Mesothelial cell of epicardium (in vitro differentiated cells): ENCODE measurements at places on chromosomes 1 and 21.

DNA sequence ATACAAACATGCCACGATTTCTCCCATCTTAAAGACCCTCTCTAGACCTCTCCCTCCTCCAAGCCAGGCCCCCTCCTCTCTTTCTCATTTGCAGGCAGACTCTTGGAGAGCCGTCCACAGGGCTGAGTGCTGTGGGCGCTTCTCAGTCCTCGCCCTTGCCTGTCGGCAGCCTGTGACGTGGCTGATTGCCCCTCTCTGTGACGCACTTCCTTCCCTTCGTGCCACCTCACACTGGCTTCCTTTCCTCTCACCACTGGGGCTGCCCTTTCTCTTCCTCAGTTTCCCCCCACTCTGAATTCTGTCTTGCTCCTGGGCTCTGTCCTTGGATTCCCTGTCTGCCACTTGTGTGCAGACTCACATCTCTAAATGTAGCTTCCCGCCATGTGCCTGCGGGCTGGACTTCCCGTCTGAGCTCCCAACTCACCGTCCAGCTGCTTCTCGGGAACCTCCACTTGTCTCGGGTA, 227.2 kb downstream of the CAMTA1 start:
- no peak for DNase-seq

DNA sequence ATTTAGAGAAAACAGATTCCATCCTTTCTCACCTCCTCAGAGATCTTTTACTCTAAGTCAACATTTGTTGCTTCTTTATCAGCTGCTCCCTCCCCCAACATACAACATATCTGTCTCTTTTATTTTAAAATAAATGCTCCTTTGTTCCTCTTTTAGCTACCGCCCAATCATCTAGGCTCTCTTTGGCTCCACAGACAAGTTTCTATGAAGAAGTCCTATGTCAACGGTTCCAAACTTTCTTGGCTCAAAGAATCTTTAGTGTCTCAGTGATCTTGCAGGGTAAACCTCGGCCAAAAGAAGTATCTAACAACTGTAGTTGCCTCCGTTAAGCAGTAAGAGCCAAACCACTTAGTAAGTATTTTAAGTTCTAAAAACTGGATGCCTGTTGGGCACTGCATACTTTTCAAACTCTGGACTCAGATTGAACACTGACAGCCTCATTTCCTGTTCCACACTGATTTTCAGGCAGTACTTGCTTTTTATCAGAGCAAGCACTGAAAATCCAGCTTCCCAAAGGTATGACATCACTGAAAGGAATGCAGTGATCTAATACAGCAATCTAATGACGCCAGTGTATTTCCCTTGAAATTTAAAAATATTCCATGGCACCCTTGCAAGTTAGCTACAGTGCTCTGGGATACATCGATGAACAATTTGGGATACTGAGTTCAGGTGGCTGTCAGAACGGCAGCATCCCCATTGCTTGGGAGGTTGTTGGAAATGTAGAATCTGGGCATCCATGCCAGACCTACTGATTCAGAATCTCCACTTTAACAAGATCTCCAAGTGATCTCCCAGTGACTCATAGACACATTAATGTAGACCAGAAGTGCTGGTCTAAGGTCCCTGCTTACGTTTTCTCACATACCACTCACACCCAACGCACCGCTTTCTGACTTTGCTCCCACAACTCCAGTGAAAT, 26.8 kb downstream of the EGLN1 start:
- no peak for DNase-seq

DNA sequence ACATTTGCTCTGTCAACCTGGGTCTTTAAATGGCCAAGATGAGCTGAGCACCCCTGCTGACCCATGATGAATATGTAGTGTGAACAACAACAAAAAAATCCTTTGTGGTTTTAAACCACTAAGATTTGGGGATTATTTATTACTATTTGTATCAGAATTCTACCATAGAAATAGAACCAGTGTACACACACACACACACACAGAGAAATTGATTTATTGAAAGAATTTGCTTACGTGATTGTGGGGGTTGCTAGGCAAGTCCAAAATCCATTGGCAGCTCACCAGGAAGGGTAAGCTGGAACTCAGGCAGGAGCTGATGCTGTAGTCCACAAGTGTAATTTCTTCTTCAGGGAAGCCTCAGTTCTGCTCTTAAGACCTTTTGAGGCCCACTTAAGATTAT, 82.5 kb upstream of the MAP1LC3C start:
- no peak for DNase-seq

- DNase-seq = no peak
Observed at GRCh38 chr1:193592317-193592716, 405.9 kb upstream of the B3GALT2 start.

DNA sequence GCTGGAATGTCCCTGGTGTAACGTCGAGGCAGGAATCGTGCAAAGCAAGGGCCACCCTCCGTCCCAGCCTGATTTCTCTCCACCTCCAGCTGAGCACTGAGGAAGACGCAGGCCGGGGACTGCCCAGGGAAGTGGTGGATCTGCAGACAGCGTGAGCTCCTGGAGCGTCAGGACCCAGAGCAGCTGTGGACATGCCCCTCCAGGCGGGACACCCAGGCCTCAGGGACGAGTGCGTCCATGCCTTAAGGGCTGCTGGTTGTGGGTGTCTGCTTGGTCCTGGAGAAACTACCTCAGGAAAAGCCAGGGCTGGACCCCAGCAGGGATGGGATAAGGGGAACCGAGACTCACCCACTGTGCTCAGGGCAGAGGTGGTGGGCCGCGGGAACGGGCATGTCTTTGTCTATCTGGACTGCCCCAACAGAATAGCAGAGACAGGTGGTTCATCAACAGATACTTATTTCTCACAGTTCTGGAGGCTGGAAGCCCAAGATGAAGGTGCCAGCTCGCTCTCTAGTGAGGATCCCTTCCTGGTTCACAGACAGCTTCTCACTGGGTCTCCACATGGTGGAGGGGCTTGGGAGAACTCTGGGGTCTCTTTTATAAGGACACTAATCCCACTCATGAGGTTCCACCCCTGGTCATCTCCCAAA, 5.8 kb upstream of the MMEL1 start:
- DNase-seq = no peak

DNA sequence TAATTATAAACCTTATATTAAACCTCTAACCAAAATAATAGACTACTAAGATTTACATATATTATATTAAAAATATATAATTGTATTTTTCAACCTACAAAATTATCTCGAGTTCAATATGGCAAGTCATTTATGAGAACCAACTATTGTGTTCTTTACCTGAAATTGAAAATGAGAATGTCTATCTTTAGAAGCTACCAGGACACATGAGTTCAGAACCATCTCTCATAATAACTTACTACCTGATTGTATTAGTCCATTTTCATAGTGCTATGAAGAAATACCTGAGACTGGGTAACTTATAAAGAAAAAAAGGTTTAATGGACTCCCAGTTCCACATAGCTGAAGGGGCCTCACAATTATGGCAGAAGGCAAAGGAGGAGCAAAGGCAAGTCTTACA, 6.8 kb downstream of the HAO2 start:
- no peak for DNase-seq

DNA sequence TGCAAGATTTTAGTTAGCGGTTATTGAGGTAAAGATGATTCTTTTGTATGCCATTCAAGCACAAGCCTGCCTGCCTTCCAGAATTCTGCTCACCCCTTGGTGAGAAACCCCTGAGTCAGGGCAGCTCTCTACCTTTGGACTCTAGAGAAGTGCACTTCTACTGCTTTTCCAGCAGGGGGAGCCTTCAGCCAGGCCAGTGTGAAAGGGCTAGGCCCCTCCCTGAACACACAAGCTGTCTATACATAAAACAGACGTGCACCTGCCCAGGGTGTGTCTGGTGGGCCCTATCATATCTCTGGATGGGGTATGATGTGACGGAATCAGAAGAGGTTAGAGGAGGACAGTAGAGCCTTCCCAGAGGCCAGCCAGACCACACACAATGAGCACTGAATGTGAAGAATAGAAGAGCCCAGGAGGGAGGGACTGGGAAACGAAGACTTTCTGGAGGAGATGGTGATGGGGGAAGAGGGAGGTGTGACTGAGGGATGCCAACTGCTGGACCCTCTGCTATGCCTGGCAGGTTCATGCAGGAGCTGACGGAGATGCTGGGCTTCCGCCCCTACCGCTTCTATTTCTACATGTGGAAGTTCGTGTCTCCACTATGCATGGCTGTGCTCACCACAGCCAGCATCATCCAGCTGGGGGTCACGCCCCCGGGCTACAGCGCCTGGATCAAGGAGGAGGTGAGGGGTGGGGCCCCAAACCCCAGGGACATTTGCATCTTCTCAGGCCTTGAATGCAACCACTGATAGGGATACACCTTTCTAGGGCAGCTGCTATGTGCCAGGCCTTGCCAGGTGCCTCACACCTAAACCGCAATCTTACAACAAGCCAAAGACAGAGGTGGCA, 13.0 kb upstream of the KCNC4 start:
- DNase-seq = no peak

DNA sequence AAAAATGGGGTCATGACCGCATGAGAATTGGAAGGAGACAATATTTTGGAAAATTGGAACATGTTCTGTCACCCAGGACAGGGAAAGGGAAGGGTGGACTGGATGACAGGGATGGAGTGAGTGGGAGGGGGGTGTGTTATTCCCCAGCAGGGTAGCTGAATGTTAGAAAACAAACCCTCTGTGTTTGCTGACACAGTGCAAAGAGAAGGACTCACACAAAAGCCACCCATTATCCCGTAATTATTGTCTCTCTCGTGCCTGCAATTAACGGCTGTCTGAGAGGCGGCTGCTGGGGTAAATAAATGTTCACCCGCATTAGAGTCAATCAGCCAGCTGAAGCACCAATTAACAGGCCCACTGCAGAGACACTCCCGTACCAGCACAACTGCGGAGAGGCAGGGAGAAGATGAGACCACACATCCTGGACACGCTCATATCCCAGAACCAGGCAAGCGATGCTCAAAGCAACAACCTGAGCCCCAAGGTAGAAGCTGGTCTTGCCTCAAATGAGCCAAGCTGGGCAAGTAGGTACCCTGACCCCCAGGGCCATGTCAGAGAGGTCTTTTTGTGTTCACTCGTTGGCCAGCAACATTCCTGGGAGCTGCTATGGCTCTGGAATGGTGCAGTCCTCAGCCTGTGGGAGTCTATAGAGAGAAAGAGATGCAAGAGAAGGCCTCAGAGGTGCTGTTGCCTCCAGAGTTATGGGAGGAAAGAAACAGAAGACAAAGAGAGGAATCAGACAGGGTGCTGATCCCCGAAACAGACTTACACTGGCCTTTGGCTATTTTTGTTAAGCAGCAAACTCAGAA, 19.4 kb downstream of the PLEKHA6 start:
- no peak for DNase-seq

- no peak for DNase-seq
Observed at GRCh38 chr1:65378247-65378946, 42.1 kb upstream of the LEPR start.

- peak; percentile 86 for DNase-seq
Observed at GRCh38 chr1:157490467-157491165, 61.7 kb downstream of the FCRL5 start.

DNA sequence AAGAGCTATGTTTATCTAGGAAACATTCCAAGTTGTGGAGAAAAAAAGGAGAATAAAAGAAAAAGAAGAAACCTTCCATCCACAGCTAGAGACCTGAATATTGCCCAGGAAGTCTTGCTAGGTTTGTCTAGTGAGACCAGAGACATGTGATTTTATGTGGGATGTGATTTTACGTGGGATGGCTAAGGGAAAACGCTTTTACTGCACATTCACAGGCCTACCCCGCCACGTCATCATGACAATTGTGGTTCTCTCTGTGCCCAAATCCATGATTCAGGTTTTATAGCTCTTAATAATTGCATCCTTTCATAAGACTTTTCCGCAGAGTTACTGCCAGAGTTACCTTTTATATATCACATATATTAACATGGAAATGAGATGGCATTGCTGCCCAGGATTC, 86.4 kb upstream of the SSX2IP start:
- no peak for DNase-seq

DNA sequence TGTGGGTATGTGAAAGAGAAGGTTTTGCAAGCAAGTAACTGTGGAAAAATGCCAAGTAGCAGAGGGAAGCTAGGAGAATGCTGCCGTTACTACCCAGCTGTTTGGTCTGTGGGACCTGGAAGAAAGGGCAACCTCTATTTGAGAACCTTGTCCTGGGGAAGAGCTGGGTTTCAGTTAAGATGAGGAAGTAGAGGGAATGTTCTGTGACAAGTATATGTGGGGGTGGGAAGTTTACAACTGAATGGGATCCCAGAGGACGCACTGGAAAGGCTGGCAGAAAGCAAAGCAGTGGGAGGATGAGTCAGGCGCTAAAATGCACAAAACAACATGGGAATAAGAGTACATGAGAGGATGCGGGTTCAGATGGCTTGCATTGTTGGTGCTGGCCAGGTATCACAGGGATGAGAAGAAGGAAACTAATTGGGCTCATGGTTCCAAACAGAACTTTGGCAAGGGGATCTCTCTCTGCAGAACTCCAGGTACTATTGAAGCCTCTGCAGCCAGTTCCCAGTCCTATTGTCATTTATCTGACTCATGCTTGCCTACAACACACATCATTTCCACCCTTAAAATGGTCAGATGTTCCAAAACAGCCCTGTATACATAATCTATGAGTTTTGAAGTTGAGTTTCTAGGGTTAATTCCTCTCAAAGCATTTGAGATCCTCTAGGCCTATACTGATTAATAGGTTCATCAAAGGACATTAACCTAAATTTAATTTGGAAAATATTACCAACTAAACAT, 88.5 kb upstream of the VAV3 start:
- no peak for DNase-seq

- no peak for DNase-seq
Observed at GRCh38 chr1:111948209-111949171, 41.0 kb downstream of the KCND3 start.

GRCh38 chr1:21937034-21937371, at the start of gene HSPG2:
Gene HSPG2, minus strand, starts transcription at chr1:21937310. Its CDS starts 93 bp downstream, at chr1:21937217.
- no peak for DNase-seq

DNA sequence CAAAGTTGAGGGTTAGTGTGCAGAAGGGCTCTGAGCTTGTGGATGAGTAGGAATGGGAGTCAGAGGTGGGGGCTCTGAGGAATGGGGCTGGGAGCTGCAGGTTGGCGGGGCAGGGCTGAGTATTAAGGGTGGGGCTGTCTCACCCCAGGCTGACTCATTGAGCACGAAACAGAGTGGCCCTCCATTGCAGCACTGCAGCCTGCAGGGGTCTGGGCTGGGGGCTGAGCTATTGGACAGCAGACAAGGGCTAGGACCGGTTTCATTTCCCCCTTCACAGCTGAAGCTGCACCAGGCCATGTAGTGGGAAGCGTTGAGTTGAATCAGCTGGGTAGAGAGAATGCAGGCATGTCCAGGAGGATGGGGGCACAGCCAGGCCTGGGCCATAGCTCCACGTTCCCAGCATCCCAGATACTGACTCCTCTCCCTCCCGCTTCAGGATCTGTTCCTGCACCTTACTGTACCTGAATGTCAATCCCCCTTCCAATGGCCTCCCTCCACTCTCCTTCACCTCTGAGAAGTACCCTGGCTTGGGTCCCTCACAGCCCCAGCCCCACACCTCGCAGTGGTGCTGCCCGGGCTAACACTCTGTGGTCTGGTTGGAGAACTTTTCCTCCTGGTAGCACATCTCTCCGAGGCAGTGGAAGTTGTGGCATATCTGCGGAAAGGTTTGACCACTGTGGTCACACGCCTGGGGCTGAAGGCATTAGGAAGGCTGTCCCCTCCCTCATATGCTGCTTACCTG, 4.4 kb upstream of the INPP5B start:
- no peak for DNase-seq

GRCh38 chr1:55195521-55196233, 19.5 kb downstream of the USP24 start:
- DNase-seq = no peak

GRCh38 chr1:93578911-93579825, 102.5 kb downstream of the BCAR3 start:
- no peak for DNase-seq

GRCh38 chr1:111769517-111770146, 13.9 kb downstream of the DDX20 start:
- DNase-seq = no peak
